AG20443 (cell line): ENCODE measurements at places on chromosomes 5 and 9.

DNA sequence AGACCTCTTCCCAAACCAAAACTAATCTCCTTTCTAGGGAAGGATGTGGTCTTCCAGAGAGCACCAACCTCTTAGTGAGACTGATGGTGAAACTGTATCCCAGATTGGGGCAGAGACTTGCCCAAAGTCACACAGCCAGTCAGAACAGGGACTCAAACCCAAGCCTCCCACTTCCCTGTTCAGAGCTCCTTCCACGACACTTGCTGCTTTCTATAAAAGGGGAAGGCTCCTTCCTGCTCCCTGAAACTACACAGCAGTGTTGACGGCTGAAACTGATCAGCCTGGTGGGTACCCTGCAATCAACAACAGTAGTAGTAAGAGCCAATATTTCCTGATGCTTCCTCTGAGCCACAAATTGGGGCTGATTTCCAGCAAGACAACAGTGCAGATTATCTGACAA lies 1.5 kb downstream of the TOR2A start:
- no peak for DNase-seq

DNA sequence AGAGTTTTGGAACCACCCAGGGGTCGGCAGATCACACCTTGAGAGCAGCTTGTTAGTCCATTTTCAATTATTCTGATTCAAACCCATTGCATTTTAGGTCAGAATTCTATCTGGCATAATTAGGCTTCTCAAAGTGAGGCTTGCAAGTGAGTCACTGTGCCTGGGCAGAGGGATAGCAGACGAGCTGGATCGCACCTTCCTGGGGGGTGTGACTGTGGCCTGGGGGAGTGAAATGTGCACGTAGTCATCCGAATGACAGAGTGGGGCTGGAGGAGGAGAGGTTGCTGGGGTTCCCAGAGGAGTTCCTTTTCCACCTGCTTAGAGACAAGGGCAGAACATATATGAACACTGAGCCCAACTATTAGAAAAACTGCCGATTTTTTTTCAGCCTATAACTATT lies 31.7 kb downstream of the SPACA9 start:
- no peak for DNase-seq

DNA sequence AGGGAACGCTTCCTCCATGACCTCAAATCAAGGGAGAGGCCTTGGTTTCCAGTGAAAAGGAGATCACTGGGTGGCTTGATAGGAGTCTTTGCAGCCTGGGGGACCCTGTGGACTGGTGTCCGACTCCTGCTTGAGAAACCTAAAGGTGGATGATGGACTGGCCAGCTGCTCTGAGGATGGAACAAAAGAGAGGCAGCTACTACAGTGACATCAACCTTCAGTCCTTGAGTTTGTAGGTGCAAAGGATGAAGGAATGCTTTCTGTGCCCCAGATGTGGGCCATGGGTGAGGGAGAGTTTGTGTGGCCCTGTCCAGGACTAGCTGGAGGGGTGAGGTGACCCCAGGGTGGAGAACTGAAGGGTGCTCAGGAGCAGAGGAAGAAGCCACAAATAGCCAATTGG lies 114.4 kb upstream of the TBC1D2 start:
- DNase-seq = no peak

- no peak for DNase-seq
Observed at GRCh38 chr5:64831996-64832395, 63.3 kb downstream of the CWC27 start.

- DNase-seq = no peak
Observed at GRCh38 chr5:170538096-170538465, 34.3 kb downstream of the KCNIP1 start.

DNA sequence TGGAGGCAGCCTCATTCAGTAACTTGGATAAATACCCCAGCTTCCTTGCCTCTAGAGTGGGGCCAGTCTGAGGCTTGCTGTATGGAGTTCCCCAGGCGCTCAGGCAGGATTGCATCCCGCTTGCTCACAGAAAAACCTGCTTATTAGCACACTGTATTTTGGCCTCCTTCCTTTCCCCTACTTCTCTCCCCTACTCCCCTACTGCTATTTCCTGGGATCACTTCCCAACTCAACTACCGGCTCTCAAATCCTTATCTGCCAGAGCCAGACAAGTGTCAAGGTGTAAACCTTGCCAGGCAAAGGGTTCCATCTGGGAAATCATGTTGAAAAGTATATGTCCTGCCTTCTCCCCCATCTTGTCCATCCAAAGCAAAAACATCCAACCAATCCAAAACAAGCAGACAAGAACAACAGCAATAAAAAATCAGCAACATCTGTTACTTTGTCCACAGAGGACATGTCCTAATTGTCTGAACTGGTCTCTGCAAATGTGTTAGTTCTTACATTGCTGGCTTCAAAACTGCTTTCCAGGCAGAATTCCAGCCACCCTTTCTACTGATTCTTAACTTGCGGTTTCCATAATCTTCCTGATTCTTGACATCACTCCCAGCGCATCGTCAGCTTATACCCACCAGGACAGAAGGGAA lies 164.1 kb upstream of the SEMA6A start:
- DNase-seq = no peak

DNA sequence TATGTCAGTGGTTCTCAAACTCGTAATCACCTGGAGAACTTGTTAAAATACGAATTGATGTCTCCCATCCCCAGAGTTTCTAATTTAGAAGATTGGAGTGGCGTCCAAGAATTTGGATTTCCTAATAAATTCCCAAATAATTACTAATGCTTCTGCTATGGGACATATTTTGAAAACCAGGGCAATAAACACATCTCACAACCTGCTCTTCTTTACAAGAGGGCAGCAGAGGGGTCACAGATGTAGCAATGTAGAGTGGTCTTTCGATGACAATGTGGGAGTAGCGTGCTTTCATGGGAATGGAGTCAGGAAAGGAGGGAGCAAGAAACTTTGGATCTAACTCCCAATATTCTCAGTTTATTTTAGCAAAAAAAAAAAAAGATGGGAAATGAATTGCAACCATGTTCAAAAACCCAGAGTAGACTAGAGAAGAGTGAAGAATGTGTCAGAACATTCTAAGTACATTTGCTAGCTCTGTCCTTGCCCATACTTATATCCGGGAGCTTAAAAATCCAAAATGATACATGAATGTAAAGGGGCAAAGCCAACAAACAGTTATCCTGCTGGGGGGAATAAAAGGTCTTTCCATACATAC lies 33.8 kb upstream of the ALDH1A1 start:
- no peak for DNase-seq

DNA sequence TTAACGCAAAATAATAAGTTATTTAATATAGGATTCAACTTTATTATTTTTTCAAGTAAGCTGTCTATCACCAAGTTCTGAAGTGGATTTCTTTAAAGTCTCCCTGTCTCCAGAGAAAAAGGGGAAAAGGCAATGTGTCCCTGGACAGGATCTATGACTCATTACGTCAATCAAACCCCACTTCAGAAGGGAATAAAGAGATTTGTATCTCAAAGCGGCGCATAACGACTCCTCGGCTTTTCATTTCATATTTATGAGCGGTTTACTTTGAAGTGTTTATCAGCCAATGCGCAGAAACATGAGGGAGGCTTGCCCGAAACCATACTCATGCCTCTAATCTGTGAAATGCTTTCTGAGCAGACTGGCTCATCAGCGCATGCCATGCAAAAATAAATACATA lies 938.6 kb upstream of the WWC1 start:
- DNase-seq = no peak

GRCh38 chr5:9013147-9013546 lies 532.7 kb downstream of the SEMA5A start:
- DNase-seq = no peak

DNA sequence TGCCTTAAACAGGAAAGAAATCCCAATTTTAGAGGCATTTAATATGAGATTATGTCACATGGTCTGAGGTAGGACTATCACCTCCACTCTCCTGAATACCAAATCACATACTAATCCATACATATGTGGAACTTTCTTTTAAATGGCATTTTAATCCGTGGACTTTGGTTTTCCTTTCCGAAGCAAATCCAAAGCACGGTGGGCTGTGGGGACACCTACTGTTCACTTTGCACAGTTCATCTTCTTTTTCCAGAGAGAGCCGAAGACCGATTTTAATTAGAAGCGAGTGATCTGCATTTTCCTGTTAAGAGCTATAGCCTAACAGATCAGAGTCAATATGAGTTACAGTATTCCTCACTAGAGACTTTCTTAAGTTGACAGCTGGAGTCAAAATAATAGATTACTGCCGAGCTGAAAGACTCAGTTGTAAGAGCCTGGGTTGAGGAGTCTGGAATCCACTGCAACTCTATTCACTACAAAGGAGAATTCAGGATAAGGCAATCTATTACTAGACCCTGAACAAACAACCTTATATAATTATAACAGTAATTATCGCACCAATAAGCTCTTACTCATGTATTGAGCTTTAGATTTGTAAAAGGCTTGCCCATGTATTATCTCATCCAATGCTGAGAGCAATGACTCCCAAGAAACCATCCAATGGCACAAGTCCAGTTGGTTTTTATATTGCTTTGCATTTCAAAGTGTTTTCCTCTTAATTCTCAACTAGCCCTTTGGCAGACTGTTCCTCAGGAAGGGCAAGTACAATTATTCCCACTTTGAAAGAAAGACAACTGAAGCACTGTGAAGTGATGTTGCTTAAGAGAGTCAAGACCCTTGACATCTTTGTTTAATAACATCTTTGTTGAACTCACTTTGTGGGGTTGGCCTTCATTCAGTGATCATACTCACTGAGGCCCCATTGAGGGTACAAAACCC lies 144.7 kb downstream of the TRPM6 start:
- peak; percentile 62 for DNase-seq

- no peak for DNase-seq
Observed at GRCh38 chr5:68315679-68316271, 100.2 kb downstream of the PIK3R1 start.

DNA sequence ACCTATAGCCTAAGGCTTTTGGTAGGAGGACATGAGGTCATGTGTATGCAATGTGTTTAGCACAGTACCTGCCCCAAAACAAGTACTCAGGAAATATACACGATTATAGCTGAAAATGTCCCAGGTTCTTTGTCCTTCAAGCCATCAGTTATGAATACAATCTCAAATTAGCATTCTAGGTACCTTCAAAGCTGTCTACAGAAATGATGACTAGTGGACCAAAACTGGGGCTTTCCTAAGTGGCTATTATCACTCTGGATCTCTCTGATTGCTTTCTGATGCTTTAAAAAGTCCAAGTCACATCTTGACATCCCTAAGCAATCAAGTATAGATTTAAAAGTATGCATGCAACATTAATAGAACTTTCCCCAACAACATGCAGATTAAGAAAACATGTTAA lies 93.0 kb upstream of the SLIT3 start:
- DNase-seq = no peak
